Mammary microvascular endothelial cell (primary cell): ENCODE measurements at places on chromosomes 5 and 9. TPM values are rescaled to one million over a fixed set of nuclear protein-coding genes. Genes with fewer than 3 reads are reported as not detected.

PROB1 gene
- 2.5 and 3.6 TPM in 2 replicates for total RNA-seq

TLR4 gene
- total RNA-seq, result 134 and 147 TPM in 2 replicates

OBP2B gene
- total RNA-seq, result not detected in 2 replicates

PDE6A gene
- total RNA-seq, result 0.05 TPM in 1 of 2 replicates, not detected in the other

TAL2 gene
- not detected in 2 replicates for total RNA-seq

MTAP gene
- 34.1 and 42.4 TPM in 2 replicates for total RNA-seq

PCDHB2 gene
- 0.40 and 1.7 TPM in 2 replicates for total RNA-seq

BHMT gene
- total RNA-seq, result not detected in 2 replicates

DDX4 gene
- not detected in 2 replicates for total RNA-seq

PCDHAC1 gene
- not detected in 2 replicates for total RNA-seq

PTPN3 gene
- total RNA-seq, result under 0.01 and 0.05 TPM in 2 replicates

ADAMTS2 gene
- 0.27 and 0.30 TPM in 2 replicates for total RNA-seq

IL13 gene
- not detected in 2 replicates for total RNA-seq

HEXB gene
- total RNA-seq, result 193 and 195 TPM in 2 replicates

ALG2 gene
- total RNA-seq, result 43.2 and 45.9 TPM in 2 replicates

CDKN2B gene
- total RNA-seq, result 21.0 and 34.4 TPM in 2 replicates
